SW 1271 (cell line): ENCODE measurements at places on chromosomes 6 and 20.

GRCh38 chr6:27414996-27415395, 26.4 kb downstream of the ZNF391 start:
- no peak for DNase-seq

GRCh38 chr20:40753472-40753871, 64.4 kb upstream of the MAFB start:
- DNase-seq, result no peak

DNA sequence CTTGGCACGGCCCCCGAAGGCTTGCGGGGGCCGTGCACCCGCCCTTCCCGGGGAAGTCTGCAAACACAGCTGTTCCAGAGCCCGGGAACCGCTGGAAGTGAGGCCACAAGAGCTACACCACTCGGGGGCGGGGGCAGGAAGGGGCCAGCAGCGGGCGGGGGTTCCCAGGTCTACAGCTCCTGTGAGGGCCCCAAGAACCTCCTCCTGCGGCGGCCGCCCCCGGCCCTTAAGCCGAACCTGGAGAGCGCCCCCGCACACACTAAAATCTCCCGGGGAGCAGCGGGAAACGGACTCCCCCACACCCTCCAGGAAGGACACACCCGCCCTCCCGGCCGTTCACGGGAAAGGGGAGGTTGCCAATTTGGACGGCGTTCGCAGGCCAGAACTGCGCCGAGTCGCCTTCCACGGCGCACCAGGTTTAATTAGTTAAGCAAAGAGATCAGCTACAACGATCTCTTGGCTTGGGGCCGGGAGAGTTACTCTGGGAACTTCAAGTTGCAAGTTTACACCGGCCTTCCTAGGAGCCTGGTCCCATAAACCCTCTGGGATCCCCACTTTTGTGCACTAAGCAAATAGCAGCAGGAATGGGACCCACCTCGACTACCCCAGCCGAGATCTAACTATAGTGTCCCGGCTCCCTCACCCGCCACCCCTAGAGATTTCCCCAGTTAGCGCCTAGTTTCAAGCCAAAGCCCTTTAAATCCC, 1.7 kb downstream of the JAG1 start:
- DNase-seq, result peak; percentile 54

DNA sequence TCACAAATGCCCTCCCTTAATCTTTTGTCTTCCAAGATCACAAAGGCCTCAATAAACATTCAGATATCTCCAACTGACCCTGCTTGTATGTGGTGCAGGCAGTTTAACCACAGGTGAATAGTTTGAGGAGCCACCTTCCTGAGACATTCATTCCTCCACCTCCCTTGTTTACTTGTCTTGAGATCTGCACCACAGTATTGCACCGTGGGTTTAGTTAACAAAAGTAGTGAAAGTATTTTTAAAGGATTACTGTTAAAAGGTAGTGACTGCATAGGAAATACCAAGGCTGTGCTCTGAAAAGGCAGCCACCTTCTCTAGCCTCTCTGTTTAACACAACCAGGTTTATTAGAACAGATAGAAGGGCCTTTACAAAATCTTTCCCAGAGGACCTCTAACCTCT, 46.5 kb downstream of the SESN1 start:
- no peak for DNase-seq

GRCh38 chr6:45195137-45195536, 133.0 kb upstream of the RUNX2 start:
- no peak for DNase-seq

GRCh38 chr6:118297821-118298220, 250.3 kb upstream of the PLN start:
- DNase-seq, result no peak

GRCh38 chr6:126204126-126204525, 135.8 kb upstream of the CENPW start:
- no peak for DNase-seq

DNA sequence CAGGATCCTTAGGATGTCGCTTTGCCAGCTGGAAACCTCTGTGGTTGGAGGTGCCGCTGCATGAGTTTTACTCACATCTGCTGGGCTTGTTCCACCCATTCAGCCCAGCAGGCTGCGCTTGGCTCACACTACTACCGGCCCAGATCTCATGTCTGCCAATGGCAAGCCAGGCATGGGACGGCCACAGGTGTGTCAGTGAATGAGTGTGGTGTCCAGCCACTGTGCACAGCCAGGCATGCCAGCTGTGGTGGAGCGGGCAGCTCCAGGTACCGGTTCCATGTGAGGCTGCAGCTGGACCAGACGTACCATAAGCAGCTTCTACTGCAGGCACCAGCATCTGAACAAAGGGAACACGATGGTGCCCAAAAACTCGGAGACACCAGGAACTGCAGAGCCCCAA, 33.1 kb upstream of the ASF1A start:
- no peak for DNase-seq

GRCh38 chr6:158570681-158570962, 10.7 kb downstream of the TMEM181 start:
- no peak for DNase-seq

GRCh38 chr20:2206957-2207769, 88.6 kb upstream of the TGM3 start:
- peak; percentile 31 for DNase-seq

GRCh38 chr6:169145991-169146501, 107.6 kb downstream of the THBS2 start:
- no peak for DNase-seq

DNA sequence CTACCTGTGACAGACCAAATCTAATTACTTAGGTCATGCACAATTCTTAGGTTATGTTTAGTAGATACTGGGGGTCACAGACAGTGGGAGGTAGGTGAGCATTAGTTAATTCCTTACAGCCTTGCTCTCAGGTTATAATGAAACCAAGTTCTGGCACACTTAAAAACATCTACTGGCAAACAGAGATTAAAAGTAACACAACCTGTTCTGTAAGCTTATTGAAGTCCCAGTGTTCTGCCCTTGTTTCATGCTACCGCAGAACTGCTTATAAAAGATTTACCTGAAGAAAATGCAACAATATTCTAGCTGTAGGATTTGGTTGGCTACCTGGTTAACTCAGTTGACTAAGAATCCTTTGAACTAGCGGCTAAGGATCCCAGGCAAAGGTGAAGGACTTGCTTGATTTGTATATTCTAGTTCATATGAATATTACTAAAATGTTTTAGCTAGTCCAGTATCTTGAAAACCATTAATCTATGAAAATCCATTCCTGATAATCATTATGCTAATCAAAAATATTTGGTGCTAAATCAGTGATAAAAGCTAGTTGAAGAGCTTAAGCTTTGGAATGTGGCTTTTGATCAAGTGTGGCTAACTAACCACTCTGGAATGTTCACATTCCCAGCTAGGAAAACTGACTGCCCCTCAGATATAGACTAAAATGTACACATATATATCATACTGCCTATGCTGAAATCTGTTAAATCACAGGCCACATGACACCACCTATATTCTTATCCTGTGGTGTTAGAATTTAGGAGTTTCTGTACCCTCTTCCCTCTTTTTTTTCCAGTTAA, 7.2 kb downstream of the PEX3 start:
- DNase-seq, result peak; percentile 16

DNA sequence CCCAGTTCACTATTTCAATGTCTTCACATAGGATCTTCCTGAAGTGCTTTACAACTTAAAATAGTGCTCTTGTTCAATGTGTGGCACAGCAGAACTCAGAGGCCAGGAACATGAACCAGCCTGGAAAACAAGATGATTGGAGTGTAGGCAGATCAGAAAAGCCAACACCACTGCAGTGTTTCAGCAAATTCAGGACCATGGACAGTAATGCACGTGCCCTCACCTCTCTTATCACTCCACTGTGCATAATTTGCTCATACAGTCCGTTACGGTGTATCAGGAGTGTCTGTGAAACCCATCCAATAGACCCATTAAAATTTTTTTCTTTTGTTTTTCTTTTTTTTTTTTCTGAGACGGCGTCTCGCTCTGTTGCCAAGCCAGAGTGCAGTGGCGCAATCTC, 27.6 kb upstream of the HACE1 start:
- DNase-seq, result no peak

GRCh38 chr6:53306819-53307347, 41.9 kb downstream of the ELOVL5 start:
- no peak for DNase-seq

DNA sequence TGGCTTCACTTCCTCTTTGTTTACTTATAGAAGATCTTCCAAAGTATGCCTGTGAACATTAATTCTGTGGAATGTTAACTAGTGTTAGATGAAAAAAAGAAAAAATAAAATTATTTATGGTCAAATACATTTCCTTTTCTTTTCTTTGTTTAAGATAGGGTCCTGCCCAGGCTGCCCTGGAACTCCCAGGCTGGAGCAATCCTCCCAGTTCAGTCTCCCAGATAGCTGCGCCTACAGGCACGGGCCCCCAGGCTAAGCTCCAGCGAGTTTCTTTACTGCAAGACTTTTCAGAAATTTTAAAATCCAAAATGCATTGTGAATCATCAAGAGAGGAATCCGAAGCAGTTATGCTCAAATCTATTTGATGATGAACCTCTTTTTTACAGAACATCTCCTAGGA, 39.3 kb upstream of the IL20RA start:
- no peak for DNase-seq

DNA sequence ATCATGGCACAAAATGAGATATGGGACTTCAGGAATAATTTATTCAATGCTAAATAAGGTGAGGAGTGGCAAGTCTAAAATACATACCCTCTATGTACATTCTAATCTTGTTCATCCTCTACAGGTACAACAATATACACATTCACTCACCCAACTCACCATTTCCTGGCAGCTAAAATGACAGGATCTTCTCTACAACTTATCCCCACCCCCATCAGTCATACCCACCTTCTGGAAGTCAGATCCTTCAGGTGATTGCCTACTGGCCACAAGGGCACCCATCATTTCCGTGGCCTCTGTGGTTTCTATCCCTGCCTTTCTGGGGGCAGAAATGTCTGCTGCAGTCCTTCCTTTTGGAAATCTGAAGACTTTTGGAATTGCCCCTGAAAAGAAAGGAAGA, 22.8 kb upstream of the CRIP3 start:
- no peak for DNase-seq

- DNase-seq, result no peak
Measured at GRCh38 chr6:144660561-144661115, 375.5 kb downstream of the UTRN start.

GRCh38 chr6:43264599-43265145, 21.4 kb downstream of the TTBK1 start:
- DNase-seq, result no peak

DNA sequence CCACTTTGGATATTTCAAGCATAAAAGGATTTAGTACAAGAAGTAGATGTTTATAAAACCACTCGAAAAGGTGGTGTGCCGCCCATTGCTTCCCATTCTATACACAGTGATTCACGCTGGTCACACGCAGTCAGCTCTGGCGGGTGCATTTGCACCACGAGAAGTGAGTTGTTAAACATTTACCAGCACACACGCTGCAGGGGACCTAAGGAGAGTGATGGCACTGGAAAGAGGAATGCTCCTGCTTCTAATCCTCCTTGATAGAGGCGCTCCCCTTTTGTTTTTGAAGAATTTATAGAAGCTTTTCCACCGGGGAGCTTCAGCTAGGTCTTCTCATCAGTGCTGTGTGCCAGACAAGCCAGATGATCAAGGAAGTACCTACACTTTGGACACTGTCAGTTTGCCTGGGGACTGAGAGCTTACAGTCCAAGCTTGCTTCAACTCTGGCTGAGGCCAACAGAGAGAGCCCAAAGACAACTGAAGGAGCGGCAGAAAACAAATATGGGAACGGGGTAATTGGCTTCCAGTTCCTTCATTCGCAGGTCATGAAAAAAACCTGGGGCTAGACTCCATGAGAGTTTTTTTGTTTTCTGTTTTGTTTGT, 31.2 kb downstream of the MUC22 start:
- DNase-seq, result no peak

DNA sequence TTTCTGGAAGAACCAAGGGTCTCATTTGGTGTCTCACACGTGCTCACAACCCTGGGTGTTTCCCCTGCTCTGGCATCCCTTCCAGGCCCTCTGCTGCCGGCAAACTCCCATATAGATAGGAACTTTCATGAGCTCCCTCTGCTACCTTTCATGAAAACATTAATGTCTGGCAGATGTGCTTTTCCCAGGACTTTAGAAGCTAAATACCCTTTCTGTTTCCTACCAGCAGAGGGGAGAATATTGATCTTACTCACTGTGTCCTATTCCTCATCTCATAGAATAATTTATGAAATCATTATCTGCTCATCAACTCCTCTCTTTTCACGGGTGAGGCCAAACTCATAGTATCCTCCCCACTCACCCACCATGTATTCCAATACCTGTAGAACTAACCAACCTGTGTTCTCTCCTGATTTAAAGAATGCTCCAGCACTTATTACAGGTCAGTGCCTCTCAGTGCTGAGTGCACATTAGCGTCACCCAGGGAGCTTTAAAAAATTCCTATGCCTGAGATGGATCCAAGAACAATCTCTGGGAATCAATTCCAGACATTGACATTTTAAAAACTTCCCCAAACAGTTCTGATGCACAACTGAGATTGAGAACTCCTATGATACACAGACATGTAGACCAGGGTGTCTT, 298.5 kb upstream of the JAG1 start:
- no peak for DNase-seq

- no peak for DNase-seq
Measured at GRCh38 chr6:3205913-3206312, 21.5 kb downstream of the TUBB2B start.

DNA sequence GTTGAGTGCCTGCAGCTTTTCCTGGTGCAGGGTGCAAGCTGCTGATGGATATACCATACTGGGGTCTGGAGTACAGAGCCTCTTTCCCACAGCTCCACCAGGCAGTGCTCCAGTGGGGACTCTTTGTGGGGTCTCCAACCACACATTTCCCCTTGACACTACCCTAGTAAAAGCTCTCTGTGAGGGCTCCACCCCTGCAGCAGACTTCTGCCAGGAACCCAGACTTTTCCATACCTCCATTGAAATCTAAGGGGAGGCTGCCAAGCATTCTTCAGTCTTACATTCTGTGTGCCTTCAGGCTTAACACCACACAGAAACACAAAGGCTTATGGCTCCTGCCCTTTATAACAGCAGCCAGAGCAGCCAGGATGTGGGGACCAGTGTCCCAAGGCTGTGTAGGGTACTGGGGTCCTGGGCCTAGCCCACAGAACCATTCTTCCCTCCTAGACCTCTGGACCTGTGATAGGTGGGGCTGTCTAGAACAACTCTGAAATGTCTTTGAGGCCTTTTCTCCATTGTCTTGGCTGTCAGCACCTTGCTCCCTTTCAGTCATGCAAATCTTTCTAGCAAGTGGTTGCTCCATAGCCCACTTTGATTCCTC, 65.7 kb downstream of the TBXT start:
- DNase-seq, result no peak

- no peak for DNase-seq
Measured at GRCh38 chr20:54291339-54292010, 83.6 kb downstream of the PFDN4 start.
